Osteoblast (primary cell): ENCODE measurements at places on chromosomes 3 and 15. TPM values are rescaled to one million over a fixed set of nuclear protein-coding genes. Genes with fewer than 3 reads are reported as not detected.

GRCh38 chr3:142530296-142530695, 48.2 kb downstream of the ATR start:
- DNase-seq, result no peak

- DNase-seq, result no peak
Observed at GRCh38 chr3:120130656-120131055, 36.4 kb upstream of the GSK3B start.

DNA sequence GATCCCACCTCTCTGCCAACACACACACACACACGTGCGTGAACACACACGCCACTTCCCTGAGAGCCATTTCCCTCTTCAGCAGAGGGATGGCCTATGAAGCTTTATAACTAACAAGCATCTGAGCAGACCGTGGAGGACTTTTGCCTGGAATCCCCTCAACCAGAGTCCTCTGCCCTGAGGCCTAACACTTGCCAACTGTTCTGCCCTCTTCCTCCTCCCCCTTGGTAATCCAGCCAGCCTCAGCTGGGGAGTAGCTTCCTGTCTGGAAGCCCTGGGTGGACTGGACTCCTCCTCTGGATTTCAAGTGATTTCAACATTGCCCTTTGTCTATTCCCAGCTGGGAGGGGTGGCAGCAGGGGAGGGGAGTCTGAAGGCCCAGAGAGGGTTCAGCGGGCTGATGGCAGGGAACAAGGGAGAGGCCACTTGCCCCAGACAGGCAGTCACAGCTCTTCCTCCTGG, 68.4 kb upstream of the HACD2 start:
- peak; percentile 91 for DNase-seq

DNA sequence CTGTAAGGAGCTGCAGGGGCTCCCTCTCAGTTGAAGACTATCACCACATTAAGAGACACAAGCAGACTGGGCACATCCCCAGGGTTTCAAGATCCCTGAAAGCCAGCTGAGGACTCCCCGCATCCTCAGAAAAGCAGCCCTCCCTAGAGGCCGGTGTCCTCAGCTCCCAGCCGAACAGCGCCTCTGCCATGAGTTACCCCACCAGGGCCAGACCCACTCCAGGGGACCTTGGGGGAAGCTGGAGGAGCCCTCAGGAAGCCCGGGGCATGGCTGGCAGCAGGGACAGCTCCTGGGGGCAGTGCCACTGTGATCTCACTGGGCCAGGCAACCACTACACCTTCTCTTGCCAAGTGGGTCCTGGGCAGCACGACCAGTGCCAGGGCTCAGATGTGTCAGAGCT, 8.1 kb downstream of the KLF15 start:
- DNase-seq, result peak; percentile 62

GRCh38 chr15:76105911-76106310, 46.1 kb downstream of the TMEM266 start:
- no peak for DNase-seq

DNA sequence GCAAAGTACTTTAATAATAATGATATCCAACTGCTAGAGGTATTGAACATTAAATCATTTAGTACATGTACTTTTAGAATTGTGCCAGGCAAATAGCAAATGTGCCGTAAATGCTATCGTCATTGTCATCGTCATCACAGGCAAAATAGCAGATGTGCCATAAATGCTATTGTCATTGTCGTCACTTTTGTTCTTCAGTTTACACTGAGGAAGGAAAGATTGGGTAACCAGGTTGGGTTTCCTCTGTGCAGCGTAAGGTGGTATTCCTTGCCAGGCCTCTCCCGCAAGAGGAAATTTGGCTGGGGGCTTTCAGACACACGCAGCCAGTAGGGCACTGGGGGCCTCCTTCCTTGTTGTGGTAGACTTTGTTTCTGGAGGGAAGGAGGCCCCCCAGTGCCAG, 26.4 kb downstream of the ABHD17C start:
- no peak for DNase-seq

- DNase-seq, result no peak
Observed at GRCh38 chr3:182465301-182466185, 327.8 kb upstream of the ATP11B start.

- peak; percentile 92 for DNase-seq
Observed at GRCh38 chr15:70504299-70504951, 258.9 kb downstream of the UACA start.

Gene RYR3
- not detected in 2 replicates for total RNA-seq

Gene HTR3E
- total RNA-seq, result not detected in 2 replicates

Gene CHCHD6
- total RNA-seq, result 10.9 and 13.0 TPM in 2 replicates

Gene MYRIP
- under 0.01 TPM in 2 replicates for total RNA-seq

Gene BFSP2
- not detected in 2 replicates for total RNA-seq

Gene MKRN2OS
- total RNA-seq, result not detected in 2 replicates

Gene IRAK2
- 3.2 and 4.0 TPM in 2 replicates for total RNA-seq

Gene SLC22A13
- 0.29 and 0.36 TPM in 2 replicates for total RNA-seq
